T-helper 2 cell treated with Interferon-gamma antibody and Interleukin-4, amounts not matched to agents 5 μg/mL and 100 μg/mL, for 36 hours (primary cell): ENCODE measurements at places on chromosomes 1 and 21.

GRCh38 chr1:182723200-182723599 lies 38.8 kb upstream of the RGS8 start:
- no peak for DNase-seq

DNA sequence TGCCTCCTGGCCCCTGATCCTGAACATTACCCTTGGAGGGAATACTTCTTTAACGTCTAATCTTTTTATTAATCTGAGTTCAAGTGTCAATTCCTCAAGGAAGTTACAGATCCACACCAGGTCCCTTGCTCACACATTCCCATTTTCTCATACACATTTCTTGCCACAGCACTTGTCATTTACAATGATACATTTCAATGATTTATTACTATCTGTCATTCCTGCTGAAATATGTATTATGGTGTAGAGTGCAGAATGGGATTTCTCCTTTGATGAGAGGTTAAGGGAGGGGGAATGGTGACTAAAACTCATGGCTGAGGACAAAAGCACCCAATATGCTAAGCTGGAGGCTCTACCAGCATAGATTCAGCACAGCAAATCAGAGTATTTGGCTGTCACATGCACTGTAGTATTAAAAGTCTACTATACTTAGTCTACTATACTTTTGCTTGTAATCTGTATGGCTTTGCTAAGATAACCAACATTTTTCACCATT lies 982.5 kb downstream of the TTLL7 start:
- no peak for DNase-seq

- DNase-seq: no peak
Measured at GRCh38 chr1:226735576-226735975, 3.5 kb downstream of the ITPKB start.

GRCh38 chr1:53214376-53214940 lies 6.0 kb downstream of the CZIB start:
- no peak for DNase-seq

DNA sequence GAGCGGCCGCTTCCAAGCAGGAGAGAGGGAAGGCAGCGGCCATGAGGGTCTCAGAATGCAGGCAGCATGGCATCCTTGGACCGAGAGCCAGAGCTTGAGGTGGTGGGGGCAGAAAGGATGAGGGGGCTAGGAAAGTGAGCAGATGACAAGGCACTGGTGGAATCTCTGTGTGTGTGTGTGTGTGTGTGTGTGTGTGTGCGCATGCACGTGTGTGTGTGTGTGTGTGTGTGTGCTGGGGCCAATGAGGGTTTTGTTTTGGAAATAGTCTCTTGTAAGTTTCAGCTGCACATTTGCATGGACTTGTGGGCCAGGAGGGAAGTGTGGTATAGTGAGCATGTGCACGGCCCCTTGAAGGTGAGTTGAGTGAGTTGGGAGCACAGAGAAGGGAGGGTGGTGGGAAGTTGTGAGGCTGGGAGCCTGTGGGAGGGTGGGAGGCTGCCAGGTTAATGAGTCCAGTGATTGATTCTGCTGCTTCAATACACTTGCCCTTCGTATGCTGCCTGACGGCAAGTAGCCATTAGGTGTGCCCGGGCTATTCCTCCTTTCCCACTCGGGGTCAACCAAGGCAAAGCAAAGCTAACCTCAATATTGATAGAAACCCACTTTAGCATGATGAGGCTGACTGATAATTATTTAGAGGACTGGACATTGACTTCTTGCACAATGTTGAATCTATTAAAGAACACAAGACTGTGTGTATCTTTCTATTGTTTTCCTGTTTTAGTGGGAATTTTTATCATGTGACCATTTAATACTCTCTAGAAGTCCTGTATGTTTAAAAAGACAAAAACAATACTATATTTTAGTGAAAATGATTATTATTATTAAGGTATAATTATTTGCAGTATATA lies 80.3 kb downstream of the PROX1 start:
- DNase-seq: no peak

- no peak for DNase-seq
Measured at GRCh38 chr1:14508613-14509012, 89.9 kb upstream of the KAZN start.

GRCh38 chr1:223747838-223748335 lies 35.5 kb downstream of the CAPN2 start:
- no peak for DNase-seq

DNA sequence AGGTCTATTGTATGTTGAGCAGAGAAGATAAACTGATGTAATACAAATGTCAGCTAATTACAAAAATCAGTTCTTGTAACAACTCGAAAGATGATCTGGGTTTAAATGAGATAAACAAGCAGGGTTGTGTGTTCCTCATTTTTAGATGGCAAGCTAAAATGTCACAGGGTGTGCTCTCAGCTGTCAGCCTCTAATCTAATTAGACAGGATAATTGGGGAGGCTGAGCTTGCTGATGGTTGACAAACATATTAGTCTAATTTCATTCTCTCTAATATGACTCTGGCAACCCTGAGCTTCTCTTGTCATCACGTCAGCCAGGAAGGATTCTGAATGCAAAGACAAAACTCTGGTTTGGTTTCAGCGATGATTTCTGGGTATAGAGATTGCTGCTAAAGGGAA lies 335.3 kb upstream of the KAZN start:
- DNase-seq: no peak
